ENCODE measurements at places on chromosomes 7 and 10.

DNA sequence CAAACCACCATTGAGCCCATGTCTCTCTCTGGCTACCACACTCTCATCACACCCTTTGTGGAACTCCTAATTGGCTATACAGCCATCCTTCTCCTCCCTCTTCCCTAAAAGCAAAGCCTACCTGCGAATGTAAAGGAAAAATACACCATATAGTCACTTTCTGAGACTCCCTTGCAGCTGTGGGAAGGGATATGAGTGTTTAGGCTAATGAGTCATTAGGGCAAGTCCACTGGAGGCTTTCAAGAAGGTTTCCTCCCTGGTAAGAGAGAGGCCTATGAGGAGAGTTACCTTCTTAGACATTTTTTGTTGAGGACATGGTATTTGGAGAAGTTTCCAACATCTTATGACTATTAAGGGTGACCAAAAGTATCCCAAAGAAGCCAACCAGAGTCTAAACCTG lies 4.1 kb upstream of the TMEM243 start:
- DNase-seq, result no peak

DNA sequence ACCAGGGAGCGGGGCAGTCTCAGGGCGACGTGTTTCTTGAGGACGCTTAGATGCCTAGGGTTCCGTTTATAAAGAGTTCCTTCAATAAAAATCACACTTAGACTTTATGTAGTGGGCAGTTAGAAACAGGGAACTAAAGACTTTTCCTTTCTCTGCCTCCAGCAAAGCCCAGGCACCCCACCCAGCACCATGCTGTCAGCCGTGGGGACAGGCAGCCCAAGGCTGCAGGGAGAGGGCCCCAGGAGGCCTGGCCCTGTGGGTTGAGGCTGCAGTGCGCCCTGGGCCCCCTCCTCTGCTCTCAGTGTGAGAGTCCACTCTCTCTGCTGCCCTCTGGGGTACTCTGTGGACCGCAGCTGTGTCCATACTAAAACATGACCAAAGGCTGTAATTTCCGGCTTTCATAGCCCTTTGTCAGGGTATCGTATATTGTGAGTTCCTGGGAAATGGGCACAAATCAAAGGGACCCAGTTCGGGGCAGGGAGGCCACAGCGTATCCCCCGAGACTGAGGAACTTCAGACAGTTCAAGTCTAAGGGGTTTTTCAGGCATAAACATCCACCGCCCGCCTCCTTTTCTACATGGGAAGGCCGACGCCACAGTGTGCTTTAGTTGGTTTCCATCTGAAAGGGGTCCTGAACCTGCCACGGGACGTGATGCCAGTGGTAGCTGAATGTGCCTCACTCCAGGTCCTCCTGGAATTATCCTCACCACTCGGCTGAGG lies 59.7 kb downstream of the DNAJB6 start:
- DNase-seq, result no peak

GRCh38 chr10:72772031-72772430 lies 80.1 kb downstream of the MCU start:
- no peak for DNase-seq

GRCh38 chr7:123440101-123440548 lies 94.3 kb downstream of the IQUB start:
- no peak for DNase-seq
